ENCODE measurements at places on chromosomes 3 and 15.
A peak's percentile ranks its signal among the peaks of the same experiment; 100 is the strongest.

GRCh38 chr3:66534304-66534845, 33.6 kb upstream of the LRIG1 start:
- no peak for DNase-seq

DNA sequence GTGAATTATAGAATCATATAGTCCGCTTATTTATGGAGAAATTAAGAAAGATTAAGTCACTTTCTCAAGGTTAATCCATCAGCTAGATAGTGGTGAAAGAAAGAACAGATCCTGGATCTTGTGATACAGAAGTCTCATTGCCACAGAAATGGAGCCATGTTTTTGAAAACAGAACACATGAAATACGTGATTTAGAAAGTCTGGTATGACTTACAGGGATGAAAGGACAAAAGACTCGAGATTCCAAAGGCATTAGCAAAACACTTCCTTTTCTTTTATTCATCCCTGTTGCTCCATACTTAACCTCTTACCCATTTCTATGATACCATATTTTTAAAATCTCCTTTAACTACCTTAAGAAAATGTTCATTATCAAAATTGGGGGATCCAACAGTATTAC, 40.0 kb upstream of the TEX9 start:
- DNase-seq: no peak

DNA sequence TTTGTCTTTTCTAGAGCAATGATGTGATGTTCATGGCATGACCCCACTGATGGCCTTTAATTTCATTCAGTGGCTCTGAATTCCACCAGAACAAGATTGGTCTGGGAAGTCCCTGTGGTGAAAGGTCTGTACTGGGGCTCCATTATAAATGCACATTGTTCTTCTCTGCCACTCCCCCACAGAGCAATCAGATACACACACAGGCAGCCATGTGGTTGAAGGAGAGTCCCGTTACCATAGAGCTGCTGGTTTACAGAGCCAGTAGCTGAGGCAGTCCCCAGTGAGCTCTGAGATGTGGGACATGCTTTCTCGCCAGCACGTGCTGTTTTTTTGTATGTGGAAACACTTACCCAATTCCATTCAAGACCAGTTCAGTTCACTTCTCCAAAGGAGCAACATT, 172.7 kb upstream of the TRIM42 start:
- DNase-seq: no peak

GRCh38 chr3:189516039-189516438, 115.2 kb upstream of the TP63 start:
- DNase-seq: no peak

DNA sequence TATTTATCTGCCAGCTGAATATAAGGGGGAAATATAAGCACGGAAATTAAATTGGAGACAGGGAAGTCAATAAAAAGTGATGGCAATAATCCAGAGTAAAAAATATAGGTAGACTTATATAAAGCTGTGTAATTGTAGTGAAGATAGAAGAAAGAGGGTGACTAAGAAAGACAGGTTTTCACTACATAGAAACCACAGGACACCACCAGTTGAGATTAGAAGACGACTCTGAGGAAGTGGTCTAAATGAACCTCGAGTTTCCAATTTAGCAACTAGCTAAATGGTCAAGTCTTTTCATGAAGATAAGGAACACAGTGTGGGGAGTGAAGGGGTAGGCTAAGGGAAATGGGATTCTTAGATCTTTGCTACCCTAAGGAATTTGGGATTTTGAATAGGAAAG, 188.8 kb upstream of the ARL6 start:
- no peak for DNase-seq

DNA sequence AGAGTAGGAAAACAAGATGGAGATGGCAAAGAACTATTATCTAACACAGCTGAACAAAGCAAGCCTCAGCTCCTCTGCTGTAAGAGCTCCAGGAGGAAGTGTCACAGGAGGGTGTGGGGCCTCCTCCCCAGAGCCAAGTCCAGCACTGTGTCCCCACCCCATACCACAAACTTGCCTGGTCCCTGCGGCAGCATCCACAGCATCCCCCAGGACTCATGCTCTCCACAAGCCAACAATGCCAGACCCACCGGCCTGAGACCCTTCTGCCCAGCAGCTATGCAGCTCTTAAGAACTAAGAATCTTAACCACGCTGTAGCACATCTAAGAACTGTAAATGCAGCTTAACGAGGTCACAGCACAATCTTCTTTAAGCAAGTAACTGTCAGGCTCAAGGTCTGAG, 9.1 kb downstream of the RBM15B start:
- no peak for DNase-seq

- no peak for DNase-seq
These were observed 264.9 kb downstream of the MEX3B start for GRCh38 chr15:81780966-81781365.

DNA sequence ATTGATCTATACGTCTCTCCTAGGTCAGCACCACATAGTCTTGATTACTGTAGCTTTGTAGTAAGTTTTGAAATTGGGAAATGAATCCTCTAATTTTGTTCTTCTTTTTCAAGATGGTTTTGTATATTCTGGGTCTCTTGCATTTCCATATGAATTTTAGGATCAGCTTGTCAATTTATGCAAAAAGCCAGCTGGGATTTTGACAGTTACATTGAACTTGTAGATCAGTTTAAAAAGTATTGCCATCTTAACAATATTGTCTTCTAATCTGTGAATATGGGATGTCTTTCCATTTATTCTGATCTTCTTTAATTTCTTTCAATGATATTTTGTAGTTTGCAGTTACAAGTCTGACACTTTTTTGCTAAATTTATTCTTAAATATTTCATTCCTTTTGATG, 5.6 kb upstream of the PRR23E start:
- no peak for DNase-seq

- DNase-seq: no peak
These were observed 20.4 kb upstream of the DENND4A start for GRCh38 chr15:65812467-65812866.

DNA sequence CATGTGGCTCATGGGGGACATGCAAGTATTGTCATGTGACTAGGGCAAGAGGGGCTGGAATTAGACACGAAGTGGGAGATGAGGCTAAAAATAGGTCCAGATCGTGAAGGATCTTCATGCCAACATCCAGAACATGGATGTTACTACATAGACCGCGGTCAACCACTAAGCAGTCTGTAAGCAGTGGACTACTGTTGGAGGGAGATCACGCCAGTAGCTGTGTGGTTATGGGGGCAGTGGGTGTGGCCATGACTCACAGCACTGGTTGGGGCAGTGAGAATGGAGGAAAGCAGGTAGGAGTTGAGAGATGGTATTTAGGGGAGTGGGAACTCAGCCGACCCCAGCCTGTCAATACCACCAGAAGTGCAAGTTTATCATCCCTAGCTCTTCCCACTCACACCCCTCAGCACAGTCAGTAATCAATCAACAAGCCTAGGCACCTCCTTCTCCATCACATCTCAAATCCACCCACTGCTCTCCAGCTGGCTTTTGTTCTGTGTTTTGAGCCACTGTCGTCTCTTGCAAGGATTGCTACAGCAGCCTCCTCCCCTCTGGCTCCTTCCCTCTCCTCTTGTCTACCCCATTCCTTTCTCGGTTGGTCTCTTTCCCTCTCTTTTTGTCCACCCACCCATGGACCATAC, 107.2 kb upstream of the ABHD17C start:
- no peak for DNase-seq

GRCh38 chr3:177237206-177237605, 39.9 kb upstream of the TBL1XR1 start:
- no peak for DNase-seq

GRCh38 chr3:61250784-61251173, 473 bp downstream of the FHIT start:
- peak; percentile 4 for DNase-seq

DNA sequence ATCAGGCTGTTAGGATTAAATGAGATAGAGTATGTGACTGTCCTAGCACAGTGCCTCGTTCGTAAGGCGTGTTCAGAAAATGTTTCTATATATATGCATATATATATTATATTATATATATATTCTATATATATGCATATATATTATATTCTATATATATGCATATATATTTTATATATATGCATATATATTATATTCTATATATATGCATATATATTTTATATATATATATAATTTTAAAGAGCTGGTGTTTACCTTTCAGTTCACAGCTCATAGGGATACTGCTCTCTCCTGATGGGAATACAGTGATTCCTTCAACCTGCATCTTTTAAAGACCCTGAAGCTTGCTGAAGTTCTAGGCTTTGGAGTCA, 702 bp downstream of the NDUFB4 start:
- no peak for DNase-seq

- no peak for DNase-seq
These were observed 91.1 kb downstream of the WNT7A start for GRCh38 chr3:13788522-13789424.

GRCh38 chr15:88301311-88301710, 44.8 kb upstream of the NTRK3 start:
- DNase-seq: no peak

DNA sequence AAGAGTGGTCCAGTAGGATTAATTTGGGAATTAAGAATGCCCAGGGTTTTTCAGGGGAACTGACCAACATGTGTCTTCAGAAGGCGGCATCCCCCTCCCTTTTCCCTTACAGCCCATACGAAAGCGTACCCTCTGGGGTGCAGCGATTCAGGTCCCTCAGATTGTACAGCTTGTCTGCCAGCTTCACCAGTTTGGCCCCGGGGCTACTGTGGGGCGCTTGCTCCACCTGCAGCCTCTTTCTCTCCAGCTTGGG, 848 bp downstream of the HDDC3 start:
- no peak for DNase-seq

- DNase-seq: no peak
These were observed 87.8 kb downstream of the C3orf70 start for GRCh38 chr3:185065059-185065458.

DNA sequence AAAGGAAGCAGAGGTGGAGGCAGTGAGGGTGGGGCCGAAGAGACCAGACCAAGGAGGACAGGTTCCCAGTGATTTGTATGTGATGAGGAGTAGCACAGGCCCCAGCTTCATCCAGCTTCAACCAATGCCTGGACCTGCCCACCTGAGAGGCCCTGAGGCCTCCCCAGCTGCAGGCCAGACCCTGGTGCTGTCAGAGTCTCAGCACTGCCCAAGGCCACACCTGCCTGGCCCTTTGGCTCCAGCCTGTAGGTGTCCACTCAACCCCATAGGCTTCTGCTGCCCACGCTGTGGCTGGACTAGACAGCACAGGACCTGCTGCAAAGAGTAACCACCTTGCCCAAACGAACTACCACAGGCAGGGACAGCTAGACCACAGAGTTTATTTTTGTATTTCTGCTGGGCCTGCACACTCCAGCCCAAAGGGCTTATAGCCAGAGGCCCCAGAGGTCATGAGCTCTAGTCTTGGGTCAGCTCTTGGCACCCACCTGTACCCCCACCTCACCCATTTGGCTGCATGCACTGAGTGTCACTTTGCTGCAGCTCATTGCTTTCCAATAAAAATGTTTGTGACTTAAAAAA, 81.9 kb upstream of the CDV3 start:
- no peak for DNase-seq

- DNase-seq: no peak
These were observed 139.1 kb downstream of the GBE1 start for GRCh38 chr3:81622395-81622794.

- no peak for DNase-seq
These were observed 75.6 kb downstream of the APBA2 start for GRCh38 chr15:28961391-28961790.

GRCh38 chr3:80233576-80233975, 465.8 kb upstream of the ROBO1 start:
- DNase-seq: no peak

DNA sequence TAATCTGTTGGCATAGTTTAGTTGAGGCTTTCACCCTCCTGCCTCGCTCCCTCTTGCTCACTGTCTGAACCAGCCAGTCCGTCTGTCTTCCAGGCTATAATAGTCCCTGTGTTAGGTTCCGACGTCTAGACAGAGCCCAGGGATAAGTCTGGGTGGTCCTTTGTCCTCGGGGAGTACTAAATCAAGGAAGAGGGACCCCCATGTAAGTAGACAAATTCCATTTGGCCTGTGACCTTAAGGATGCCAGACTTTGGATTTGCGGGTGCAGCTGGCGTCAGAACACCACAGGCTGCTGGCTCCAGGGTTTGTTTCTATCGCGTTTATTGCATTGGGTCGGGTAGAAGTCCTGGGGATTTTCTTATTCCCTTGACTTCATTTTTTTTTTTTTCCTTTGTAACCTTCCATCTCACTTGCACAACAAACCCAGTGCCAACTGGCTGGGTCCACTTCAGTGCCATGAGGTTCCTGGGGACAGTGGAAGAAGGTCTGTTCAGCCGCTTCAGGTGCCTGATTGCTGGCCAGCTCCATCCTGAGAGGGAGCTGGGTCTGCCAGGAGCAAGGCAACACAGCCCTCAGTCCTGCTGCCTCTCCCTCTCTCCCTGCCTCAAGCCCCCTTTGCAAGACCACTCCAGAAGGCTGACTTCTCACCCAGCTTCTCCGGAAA, 95.4 kb upstream of the KLHL25 start:
- DNase-seq: no peak

DNA sequence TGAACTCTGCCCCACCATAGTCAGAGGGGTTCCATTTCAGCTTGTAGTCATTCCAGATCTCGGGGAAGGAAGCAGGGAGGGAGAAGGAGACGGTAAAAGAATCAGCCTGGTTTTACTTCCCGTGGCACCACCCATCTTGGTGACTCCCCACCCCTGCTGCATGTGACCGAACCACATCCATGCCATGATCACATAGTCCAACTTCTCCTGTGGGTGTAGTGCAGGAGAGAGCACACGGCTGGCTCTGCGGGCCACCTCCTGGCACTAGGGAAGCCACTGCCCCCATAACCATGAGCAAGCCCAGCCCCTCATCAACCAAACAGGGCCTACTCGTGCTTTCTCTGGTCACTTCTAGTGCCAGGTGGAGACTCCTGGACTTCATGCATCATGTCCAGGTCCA, 3.7 kb downstream of the CHRNA3 start:
- DNase-seq: no peak

DNA sequence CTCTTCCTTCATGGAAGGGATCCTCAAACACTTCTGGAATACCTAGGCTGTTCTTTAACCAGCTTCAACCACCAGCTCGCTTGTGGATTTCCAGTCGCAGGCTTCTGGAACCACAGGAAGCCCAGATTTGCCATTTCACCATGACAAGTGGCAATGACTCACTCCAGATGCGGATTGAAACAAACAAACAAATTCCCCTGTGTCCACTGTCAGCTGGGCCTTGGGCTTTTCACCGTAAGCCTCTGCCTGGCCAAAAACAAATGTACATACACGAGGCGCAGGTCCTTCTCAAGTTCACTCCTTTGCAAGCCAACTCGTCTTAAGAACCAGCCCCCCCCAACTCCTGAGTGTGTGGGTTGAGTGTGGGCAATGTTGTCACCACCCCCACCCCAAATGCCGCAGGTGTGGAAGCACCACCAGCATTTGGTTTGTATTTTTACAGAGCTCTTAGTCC, 8.8 kb downstream of the BCL6 start:
- DNase-seq: no peak

- no peak for DNase-seq
These were observed 71.5 kb downstream of the RGMA start for GRCh38 chr15:93017526-93017925.

DNA sequence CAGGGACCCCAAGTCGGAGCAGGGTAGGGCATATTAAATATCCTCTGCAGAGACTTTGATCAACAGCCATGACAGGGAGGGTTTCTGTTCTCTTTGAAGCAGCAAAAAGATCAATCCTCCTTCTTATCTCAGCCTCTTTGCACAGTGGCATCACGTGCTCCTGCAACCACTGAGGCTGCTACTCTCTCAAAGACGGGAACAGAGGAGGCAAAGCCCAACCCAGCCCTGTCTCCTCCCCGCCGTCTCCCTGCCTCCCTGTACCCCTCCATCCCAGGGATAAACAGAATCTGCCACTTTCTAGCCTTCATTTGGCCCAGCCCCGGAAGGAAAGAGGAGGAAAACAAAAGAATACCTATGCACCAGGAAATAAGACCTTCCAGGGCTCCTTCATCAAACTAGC, 7.5 kb upstream of the TBC1D21 start:
- no peak for DNase-seq

GRCh38 chr15:93414576-93415231, 325.7 kb upstream of the RGMA start:
- no peak for DNase-seq
